Skin of body (tissue), 3 donors: ENCODE measurements at places on chromosomes 7 and 10. TPM values are rescaled to one million over a fixed set of nuclear protein-coding genes. Genes with fewer than 3 reads are reported as not detected.

GRCh38 chr10:6920072-6921019, 340.3 kb upstream of the PRKCQ start:
- DNase-seq, result no peak

DNA sequence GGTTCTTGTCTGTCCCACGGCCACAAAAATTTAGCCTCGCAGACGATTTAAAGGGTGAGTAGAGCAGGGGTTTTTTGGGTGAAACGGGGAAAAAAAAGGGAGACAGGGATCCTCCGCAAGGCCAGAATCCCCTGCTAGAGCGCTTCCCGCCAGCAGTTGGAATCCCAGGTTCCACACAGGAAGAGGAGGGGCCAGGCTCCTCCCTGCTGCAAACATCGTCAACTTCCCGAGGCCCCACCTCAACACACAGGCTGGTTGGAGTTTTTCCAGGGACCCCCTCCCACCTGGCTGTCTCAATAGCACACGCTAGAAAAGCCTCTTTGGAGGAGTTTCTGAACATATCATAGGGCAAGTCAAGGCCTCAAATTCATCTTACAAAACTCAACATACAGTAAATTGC, 112.7 kb downstream of the MTERF1 start:
- no peak for DNase-seq

GRCh38 chr7:112182749-112183148, 23.4 kb downstream of the DOCK4 start:
- DNase-seq, result no peak

GRCh38 chr7:2613931-2614600, 17.7 kb upstream of the TTYH3 start:
- DNase-seq, result no peak

- DNase-seq, result no peak
Measured at GRCh38 chr7:26001662-26002244, 150.2 kb upstream of the NFE2L3 start.

DNA sequence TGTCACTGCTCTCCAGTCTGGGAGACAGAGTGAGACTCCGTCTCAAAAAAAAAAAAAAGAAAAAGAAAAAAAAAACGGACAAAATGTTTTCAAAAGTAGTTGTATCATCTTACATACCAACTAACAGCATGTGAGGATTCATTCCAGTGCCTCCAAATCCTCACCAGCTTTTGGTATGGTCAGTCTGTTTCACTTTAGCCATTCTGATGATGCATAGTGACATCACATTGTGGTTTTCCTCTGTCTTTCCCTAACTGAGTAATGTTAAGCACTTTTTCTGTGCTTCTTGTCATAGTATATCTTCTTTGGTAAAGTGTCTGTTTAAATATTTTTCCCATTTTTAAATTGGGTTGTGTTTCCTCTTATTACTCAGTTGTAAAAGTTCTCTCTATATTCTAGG, 251.4 kb upstream of the CTBP2 start:
- no peak for DNase-seq

DNA sequence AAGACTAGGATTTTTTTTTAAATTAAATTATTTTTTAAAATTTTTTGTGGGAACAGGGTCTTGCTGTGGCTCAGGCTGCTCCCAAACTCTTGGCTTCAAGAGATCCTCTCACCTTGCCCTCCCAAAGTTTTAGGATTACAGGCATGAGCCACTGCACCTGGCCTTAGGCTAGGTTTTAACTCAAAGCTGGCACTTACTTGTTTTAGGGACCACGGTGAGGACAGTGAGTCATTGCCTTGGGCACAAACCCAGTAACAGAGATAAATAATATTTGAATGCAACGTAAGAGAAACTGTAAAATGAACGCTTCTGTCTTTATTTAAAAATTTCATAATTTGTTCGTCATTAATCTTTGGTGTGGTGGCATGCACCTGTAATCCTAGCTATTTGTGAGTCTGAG, 96.6 kb downstream of the GATA3 start:
- no peak for DNase-seq

GRCh38 chr10:110797416-110797815, 74.3 kb upstream of the PDCD4 start:
- DNase-seq, result no peak

DNA sequence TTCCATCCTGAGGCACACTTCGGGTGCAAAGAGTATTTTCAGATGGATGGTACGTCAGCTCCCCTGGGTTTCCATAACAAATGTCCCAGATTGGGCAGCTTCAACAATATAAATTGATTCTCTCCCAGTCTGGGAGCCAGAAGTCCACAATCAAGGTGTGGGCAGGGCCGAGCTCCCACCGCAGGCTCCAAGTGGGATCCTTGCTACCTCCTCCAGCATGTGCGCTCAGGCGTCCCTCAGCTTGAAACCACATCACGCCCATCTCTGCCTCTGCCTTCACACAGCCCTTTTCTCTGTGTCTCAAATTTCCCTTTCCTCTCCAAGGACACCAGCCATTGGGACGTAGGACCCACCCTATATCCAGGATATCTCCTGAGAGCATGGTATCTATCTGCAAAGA, 153.5 kb downstream of the DIP2C start:
- no peak for DNase-seq

DNA sequence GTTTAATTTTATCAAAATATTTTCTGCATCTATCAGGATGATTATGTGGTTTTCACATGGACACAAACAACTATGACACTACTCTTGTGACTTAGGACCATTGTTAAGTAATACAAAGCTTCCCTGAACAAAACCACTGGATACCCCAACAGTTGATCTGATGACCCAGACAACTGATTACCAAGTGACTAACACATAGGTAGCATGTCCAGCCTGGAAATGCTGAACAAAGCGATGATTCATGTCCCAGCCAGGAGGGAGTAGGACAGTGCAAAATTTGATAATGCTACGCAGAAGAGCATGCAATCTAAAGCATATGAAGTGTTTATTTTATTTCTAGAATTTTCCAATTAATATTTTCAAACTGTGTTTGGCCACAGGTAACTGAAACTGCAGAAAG, 8.9 kb upstream of the PNLIP start:
- no peak for DNase-seq

- DNase-seq, result no peak
Measured at GRCh38 chr10:72597897-72598296, 28.0 kb downstream of the MICU1 start.

DNA sequence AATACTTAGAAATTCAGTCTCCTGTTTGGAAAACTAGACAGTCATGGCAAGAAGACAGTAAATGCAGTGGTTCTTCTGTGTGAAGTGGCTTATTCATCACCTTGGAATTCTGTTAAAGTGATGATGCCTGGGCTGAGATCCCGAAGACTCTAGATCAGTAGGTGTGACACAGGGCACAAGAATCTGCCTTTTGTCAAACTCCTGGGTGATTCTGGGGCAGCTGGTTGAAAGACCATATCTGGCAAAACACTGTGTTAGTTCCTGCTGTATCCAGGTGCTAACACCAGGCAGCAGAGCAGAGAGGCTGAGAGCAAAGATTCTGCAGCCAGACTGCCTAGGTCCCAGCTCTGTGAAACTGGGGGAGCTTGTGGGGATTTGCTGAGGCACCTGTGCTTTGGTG, 26.5 kb downstream of the MRC1 start:
- no peak for DNase-seq

DNA sequence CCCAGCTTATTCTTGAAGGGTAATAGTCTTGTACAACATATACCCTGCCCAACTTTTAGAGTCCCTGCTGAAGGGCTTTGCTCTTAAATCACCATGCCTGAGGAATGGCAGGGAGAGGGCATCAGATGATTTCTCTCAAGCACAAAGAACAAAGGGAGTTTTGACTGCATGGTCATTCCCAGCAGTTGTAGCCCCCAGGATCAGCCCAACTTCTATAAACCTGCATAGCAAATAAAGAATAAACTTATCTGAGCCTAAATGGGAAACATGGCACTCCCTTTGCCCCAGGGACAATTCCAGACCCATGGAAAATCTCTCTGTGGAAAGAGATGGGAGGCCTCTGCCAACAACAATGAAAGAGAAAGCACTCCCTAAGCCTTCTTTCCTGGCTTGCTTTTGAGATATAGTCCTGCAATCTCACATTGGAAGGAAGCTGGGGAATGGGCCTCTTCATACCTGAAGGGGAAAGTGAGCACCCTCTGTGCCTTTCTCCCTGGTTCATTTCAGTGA, 18.7 kb downstream of the CADPS2 start:
- DNase-seq, result no peak

GRCh38 chr10:11683529-11684320, 58.5 kb upstream of the ECHDC3 start:
- no peak for DNase-seq

DNA sequence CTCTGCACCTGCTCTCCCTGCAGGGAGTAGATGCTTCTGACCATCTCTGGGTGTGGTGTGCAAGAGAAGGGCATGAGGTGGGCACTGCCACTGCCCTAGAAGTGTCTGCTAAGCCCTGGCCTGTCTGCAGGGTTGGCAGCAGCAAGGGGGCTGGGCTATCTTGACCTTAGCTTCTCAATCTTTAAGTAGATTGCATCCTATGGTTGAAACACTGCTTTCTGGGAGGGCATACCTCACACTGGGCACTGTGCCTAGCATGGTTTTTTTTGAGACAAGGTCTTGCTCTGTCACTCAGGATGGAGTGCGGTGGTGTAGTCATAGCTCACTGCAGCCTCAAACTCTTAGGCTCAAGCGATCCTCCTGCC, 54.9 kb downstream of the CLIP2 start:
- no peak for DNase-seq

DNA sequence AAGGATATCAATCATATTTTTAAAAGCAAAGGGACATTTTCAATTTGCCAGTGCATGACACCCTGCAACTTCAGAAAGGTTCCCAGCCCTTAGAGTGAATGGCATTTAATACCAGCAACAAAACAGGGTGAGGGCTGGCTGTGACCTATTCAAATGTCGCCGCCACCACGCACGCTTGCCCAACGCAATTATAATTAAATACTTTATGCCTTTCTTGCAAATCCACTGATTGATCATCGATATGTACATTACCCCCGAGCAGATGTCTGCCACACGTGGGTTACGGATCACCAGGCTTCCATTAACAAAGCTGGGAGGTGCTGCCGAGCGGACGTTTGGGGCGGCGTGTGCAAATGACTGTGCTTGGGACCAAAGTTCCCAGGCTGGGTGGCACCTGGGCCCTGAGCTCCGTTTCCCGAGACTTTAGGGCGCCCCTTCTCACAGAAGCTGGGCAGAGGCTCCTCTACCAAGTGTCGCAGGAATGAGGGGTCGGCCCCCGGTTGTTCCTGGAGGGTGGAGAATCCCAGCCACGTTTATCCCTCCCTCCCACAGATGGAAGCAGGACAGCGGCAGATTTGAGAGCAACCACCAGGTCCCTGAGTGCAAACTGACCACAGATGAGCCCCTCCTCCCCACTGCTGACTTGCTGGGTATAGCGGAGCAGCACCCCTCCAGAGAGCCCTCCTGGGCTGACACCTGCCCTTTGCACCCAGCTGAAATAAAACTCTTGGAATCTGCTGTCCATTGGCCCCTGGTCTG, 3.9 kb downstream of the FOXL3 start:
- no peak for DNase-seq

GRCh38 chr7:116629051-116629463, 42.9 kb upstream of the MET start:
- DNase-seq, result no peak

DNA sequence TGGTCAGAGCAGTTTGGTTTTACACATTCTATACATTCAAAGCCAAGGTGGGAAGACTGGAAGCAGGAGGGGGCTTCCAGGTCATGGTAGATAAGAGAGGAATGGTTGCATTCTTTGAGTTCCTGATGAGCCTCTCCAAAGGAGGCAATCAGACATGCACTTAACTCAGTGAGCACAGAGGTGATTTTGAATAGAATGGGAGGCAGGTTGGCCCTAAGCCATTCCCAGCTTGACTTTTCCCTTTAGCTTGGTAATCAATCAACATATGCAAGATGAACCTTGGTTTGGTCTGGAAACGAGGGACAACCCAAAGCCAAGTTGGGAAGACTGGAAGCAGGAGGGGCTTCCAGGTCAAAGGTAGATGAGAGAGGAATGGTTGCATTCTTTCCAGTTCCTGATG, 31.4 kb downstream of the TCERG1L start:
- DNase-seq, result no peak

DNA sequence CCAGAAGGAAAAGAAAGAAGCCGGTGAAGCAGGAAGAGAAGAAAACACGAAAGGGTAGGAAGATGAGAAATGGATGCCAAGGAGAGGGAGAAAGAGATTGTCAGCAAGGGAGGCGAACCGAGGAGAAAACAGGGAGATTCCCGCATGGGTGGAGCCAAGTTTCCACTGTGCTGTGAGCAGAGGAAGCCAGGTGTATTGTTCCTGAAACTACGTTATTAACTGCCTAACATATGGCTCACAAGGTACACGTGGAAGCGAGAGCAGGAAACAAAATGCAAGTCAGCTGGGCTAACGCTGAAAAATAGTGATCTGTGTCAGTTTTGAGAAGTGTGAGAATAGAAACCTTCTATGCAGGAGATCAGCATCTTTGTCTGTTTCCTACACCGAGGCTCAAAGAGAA, 20.4 kb upstream of the HIPK2 start:
- DNase-seq, result no peak

GRCh38 chr7:131040467-131040932, 287.2 kb upstream of the MKLN1 start:
- peak; percentile 31 for DNase-seq

DNA sequence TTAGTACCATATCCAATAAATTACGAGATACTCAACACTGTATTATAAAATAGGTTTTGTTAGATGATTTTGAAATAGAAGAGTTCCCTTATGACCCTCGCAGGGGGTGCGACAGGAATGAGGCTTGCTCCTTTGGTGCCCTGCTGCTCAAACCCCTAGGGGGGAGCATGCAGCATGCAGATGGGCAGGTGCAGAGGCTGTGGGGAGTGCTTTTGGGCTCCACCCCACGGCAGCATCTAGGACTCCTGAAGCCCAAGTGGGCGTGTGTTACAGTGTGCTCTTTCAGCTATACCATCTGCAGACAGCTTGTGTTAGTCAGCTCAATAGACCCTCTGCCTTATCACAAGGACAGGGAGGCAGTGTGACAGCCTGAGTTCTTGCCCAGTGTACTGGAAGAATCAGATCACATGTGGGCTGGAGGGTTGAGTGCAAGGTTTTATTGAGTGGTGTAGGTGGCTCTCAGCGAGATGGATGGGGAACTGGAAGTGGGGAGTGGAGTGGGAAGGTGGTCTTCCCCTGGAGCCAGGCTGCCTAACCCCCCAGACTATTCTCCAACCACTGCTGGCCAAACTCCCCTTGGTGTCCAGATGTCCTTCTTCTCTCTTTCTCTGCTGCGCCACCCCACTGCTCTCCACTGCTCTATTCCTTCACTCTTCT, 3.1 kb upstream of the MRC1 start:
- no peak for DNase-seq

ANKRD30A gene
- 0.30 TPM for total RNA-seq

PPP1R17 gene
- total RNA-seq, result not detected

CPN1 gene
- not detected for total RNA-seq

SNCG gene
- 7.1 TPM for total RNA-seq

FFAR4 gene
- total RNA-seq, result 1.6 TPM

CLDN3 gene
- 0.20 TPM for total RNA-seq

HGF gene
- total RNA-seq, result 4.7 TPM

PDZD7 gene
- total RNA-seq, result 1.2 TPM

SLC16A9 gene
- 6.5 TPM for total RNA-seq

CPA4 gene
- total RNA-seq, result 63.8 TPM

IRF5 gene
- 4.2 TPM for total RNA-seq

NEURL1 gene
- total RNA-seq, result 2.1 TPM

TMEM140 gene
- 5.4 TPM for total RNA-seq

GALNT17 gene
- total RNA-seq, result 6.3 TPM

PON3 gene
- 11.2 TPM for total RNA-seq

TMEM213 gene
- not detected for total RNA-seq

HOXA4 gene
- 0.69 TPM for total RNA-seq

GIMAP2 gene
- total RNA-seq, result 7.3 TPM
